ENCODE measurements at places on chromosomes 3 and 15.
A peak's percentile ranks its signal among the peaks of the same experiment; 100 is the strongest.

DNA sequence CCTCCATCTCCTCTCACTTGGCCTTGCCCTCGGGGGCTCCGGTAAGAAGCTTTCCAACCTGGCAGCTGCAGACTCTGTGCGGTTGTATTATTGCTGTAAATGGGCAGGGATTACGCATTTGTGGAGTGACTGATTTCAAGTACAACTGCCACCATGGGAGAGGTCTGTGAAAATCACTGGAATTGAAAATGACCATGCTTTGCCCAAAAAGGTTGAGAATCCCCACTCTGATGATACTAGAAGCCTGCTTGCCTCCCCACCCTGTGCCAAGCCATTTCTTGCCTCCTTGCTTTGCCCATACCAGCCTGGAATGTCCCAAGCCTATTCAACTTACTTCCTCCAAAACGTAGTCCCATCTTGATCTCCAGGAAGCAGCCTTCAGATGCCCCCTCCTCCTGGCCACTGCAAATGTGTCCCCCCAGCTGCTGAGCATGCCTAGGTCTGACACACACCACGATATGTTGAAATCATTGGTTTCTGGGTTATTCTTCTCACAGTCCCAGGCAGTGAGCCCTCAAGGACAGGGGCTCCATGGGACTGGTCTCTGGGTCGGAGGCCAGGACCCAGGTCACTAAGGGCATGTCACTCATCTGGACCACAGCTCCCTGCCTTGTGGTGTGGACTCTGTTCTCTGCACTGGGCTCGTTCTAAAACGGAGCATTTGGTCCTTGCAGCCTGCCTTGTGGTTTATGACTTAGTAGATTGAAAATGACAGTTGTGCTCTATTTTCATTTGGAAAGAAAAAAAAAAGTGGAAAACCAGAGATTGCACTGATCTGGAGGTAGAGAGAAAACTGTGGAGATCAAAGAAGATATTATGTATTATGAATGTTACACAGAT lies 42.9 kb downstream of the SMAD3 start:
- DNase-seq = no peak

DNA sequence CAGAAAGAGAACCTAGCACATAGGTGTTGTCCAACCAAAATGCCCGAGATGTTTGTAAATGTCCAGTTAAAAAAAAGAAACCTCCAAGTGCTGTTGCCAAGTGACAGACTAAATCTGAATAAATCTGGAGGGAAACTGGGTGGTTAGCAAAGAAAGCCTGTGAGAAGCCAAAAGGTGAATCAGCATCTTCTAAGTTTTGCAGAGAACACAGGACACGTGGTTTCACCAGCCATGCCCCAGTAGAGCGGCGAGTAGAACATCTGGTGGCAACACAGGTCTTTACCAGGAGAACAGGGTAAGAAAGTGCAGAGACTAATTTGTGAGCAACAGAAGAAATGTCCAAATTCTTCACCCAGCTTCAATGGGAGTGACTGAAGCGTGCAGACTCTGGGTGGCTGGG lies 986.0 kb downstream of the ROBO2 start:
- DNase-seq = no peak

DNA sequence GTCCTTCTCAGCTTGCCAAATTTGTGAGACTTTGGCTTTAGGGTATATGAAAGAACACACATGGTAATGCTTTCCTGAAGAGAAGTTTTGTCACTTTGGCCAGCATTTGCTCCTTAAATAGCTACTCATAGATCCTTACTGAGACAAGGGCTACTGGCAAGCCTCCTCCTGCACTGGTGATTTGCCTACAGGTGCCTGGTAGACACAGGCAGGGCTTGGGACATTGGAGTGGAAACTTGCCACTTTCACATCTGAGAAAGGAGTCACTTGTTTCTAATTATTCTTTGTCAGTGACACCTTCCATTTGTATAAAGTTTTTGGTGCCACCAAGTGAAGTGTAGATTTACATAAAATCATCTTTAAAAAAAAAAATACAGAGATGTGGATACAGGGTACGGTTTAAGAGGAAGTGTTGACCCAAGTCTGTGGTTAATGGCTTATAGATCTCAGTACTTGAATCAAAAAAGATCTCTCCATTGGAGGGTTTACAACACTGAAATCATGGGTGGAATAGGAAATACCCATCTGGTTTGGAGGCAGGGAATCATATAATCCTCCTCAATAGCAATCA lies 132.8 kb upstream of the GADL1 start:
- no peak for DNase-seq

DNA sequence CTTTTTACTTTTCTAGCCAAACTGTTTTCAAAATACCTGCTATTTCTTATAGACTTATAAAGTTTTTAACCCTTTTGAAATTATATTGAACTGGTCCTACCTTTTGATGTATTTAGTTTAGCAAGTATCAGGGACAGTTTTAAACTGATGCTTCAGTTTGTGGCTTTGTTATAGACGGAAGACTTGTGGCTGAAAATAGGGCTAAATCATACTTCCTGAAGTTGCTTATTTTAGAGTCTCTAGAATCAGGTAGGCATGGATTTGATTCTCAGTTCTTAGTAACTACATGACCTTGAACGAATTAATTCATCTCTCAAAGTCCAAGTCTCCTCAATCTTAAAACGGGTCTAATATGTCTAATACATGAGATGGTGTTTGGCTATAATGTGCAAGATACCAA lies 322.8 kb downstream of the RAP2B start:
- DNase-seq = no peak

DNA sequence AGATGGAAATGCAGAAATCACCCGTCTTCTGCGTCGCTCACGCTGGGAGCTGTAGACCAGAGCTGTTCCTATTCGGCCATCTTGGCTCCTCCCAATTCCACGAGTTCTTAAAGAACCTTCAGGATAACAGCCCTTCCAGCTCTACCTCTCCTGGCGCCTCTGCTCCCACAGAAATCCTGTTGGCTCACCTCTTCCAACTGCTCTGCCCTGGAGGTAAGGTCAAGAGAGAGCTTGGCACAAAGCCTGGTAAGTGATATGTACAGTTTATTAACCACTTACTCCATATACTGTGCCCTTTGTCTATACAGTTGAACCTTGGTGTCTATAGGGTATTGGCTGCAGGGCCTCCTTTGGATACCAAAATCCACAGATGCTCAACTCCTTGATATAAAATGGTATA lies 17.8 kb upstream of the FGF12 start:
- DNase-seq = no peak

- no peak for DNase-seq
These were observed 8.8 kb downstream of the RASGRP1 start for GRCh38 chr15:38555686-38556334.

DNA sequence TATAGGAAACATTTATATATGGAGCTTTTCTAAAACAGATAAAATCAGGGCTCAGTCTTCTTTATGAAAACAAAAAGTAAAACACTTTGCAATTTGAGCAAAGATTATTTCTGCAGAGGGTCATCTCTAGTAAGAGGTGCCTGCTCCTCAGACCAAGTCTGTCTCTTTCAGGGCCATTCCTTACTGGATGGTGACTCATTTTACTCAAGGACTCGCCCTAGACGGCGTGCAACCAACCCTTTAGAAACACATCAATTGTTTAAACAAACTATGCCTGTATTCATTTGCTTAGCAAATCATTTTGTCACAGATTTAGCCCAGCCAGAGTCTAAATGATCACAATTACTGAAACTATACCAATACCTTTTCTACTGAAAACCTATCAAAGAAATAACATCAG lies 242.8 kb upstream of the ICE2 start:
- DNase-seq = no peak

- DNase-seq = no peak
These were observed 63.3 kb downstream of the SENP2 start for GRCh38 chr3:185649414-185649813.

DNA sequence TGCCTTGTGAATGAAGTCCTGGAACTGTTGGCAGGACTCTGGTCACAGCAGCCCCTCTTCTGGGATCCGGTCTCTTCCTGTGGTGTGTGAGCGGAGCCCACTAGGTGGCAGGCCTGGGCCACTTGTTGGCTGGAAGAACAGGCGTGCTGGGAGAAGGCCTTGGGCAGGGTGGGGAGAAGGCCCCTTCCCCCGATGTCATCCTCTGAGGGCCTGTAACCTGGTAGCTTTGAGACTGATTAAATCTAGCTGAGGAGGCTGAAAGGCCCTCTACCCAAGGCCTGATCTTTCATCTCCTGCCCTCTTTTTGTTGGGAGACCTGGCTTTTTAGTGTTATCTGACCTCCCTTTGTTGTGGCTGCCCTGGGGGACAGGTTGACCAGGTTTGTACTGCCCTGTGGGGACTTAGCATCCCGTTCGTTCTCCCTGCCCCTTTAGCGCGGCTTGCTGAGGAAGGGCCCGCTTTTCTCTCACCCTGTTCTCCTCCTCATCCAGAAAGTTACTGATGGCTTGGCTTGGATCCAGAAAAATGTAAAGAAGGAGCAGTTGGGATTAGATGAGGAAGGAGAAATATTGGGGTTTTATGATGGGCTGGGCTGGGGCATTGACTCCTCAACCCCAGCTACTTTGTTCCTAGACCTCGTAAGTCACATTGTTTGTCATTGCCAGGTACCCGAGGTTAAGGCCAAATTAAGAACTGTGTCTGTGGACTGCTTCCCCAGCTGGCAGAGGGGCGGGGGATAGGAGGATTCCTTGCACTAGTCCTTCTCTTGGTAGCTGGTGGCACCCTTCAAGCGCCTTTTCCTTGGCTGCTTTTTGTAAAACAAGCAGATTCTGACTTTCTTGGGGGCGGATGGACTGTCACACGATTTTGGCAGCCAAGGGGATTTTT lies 48.5 kb downstream of the CHCHD6 start:
- peak; percentile 37 for DNase-seq

GRCh38 chr3:194285850-194286197 lies 65.3 kb downstream of the CPN2 start:
- no peak for DNase-seq

- DNase-seq = no peak
These were observed 39.3 kb downstream of the ADCY5 start for GRCh38 chr3:123409443-123410148.

- no peak for DNase-seq
These were observed 53.5 kb downstream of the CEMIP start for GRCh38 chr15:80832686-80833085.

DNA sequence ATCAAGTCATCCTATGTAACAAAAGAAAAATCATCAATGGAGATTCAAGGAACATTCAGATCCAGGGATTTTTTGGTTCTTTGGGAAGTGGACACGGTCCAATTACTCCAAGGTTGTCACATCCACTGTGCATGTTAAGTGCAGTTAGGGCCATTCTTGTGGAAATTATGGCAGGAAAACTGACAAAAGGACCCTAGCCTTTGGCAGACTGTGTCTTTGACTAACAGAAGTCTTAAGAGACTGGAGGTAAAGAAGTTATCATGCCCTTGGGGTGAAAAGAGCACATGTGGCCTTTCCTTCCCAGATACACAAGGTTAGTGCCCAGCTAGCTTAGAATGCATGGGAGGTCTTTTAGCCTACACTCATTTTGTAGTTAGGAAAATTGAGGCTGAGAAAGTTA lies 74.9 kb downstream of the MB21D2 start:
- DNase-seq = no peak

DNA sequence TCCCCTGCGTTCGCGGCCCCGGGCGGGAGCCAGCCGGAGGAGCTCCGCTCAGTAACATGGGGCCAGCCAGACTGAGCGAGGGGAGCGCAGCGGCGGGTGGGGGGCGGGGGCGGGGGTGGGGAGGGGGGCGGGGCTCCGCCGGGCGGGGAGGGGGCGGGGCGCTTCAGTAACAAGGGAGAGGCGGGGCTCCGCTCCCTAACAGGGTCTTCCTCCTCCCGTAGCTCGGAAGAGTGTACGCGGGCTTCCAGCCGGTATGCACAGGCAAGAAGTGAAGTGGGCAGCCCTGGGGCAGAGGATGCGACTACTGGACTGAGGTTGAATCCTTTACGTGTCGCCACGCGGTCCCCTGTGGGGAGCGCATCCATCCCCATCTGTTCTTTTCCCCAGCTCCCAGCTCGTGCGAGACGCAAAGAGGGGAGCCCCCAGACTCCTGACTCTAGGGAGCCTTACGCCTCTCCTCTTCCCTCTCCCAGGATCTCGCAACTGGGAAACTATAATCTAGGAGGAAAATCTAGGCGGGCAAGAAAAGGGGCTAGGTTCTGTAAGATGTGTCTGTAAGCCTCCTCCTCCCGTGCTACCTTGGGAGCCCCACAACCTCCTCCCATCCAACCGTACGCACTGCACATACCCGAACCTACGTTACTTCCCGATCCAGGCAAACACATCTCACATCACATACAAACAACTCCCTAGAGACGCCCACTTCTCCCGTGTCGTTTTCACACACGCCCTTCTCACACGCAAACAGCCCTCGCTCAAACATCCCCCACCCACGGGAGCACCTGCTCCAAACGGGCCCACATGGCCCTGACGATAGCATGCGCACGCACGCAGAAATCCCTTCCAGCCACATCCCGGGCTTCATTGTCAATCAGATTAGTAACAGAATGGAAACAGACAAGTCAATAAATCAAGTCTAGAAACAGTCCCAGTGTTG lies at the start of gene SHF:
Gene SHF (minus strand): TSS at position 73 of the 937 bp plus-strand sequence. CDS start 15 bp downstream, at position 58.
- DNase-seq = peak; percentile 37

- no peak for DNase-seq
These were observed 53.5 kb upstream of the PCSK6 start for GRCh38 chr15:101543026-101543390.

- DNase-seq = no peak
These were observed 57.0 kb upstream of the GPR149 start for GRCh38 chr3:154486949-154487348.

DNA sequence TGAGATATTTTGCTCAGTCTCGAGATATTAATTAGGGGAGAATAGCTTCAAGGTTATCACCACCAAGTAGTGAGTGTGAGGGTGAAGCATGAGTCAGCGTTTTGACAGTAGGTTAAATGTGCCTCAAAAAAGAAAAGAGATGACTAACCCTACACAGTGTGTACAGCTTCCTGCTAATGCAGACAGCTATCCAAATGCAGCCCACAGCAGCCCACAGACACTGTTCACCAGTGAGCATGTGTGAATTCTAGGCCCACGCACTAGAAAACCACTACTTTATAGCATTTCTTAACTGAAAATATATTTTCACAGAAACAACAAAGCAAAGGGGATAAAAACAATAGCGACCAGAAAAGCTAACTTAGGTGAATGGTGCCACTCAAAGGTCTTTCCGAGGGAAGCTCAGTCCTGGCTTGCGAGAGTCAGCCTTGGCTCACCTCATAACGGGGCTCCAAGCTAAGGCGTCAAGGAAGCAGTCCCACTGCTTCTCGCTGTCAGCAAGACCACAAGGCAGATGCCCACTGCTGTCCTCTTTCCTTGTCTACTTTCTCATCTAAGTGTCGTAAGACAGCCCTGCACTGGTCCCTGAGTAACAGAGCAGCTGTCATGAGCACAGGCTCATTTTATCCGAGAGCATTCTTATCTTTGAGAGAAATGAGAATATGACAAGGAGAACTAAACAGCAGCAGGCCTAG lies 47.6 kb downstream of the TXNRD3 start:
- peak; percentile 51 for DNase-seq

- no peak for DNase-seq
These were observed 33.8 kb upstream of the SUCLG2 start for GRCh38 chr3:67688231-67688630.

GRCh38 chr15:48367483-48367882 lies 36.3 kb downstream of the DUT start:
- no peak for DNase-seq

- DNase-seq = peak; percentile 74
These were observed 21.1 kb upstream of the CDCP1 start for GRCh38 chr3:45167011-45167911.
